Effector memory CD8-positive, alpha-beta T cell (primary cell): ENCODE measurements at places on chromosomes 6 and 20.

GRCh38 chr20:46743088-46743487, 33.6 kb downstream of the SLC2A10 start:
- DNase-seq = no peak

- no peak for DNase-seq
Observed at GRCh38 chr20:31770243-31770642, 31.2 kb downstream of the TPX2 start.

GRCh38 chr20:50129662-50130355, 16.9 kb upstream of the UBE2V1 start:
- DNase-seq = no peak

DNA sequence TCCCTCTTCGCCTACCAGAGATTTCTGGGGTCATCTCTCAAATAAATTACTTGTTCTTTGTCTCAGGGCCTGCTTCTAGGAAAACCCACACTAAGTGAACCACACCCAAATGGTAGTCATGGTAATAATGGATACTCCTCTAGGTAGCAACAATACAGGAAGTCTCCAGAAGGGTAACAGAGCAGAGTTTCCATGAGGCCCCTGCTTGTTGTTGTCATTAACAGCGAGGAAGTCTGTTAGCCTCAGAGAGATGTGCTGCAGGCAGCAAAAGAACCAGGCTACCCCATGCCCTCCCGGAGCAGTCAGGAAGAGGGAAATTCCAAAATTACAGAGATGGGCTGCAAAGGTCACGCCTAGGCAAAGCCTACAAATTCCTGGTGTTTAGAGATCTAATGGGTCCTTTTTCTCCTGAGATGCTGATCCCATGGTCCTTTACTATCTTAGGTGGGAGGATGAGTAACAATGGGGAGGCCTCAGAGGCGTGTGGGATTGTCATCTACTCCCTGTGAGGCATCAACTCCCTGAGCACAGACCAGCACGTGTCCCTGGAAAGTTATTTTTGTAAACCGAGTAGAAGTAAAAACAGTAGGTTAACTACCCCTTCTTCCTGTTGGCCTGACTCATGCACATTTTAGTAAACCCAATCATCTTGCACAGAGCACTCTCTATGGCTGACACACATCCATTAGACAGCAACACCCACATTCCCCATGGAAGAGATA, 10.1 kb downstream of the ISM1 start:
- no peak for DNase-seq

GRCh38 chr6:127188744-127189143, 70.3 kb downstream of the RSPO3 start:
- no peak for DNase-seq

DNA sequence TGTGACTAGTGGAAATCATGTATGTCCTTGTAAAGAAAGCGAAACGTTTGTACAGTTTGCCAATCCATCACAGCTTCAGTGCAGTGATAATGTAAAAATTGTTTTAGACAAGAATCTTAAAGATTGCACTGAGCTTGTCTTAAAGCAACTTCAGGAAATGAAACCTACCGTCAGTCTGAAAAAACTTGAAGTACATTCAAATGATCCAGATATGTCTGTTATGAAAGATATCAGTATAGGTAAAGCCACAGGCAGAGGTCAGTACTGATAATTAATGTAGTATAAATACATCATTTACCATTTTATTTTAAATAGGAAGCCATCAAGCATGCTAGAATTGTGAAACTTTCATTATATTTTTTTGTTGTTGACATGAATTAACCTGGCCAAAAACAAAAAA, 60.9 kb upstream of the SMIM8 start:
- DNase-seq = no peak

- DNase-seq = no peak
Observed at GRCh38 chr6:36797055-36797454, 42.2 kb downstream of the CPNE5 start.

DNA sequence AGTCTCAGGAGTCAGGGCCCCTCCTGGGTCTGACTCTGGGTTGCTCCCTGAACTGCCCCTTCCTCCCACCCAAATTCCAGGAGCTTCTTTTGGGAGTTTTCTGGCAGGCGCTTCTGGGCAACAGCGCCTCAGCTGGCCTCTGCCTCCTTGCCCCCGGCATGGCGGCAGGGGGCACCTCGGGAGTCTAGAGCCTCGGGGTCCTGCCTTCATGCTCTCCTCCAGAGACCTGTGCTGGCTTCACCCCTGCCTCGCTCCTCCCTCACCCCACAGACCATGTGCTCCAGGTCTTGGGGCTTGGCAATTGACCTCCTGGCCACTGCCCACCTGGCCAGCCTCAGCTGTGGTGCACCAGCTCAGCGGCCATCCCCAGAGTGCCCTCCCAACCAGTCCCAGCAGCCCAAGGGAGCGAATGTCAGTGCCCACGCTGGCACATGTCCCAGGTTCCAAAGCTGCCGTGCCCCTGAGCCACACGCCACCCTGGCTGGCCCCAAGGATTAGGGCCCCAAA, 43.4 kb downstream of the SRC start:
- DNase-seq = no peak

GRCh38 chr6:131840936-131841583, 33.2 kb downstream of the ENPP1 start:
- no peak for DNase-seq
